ENCODE measurements at places on chromosomes 6 and 20.

DNA sequence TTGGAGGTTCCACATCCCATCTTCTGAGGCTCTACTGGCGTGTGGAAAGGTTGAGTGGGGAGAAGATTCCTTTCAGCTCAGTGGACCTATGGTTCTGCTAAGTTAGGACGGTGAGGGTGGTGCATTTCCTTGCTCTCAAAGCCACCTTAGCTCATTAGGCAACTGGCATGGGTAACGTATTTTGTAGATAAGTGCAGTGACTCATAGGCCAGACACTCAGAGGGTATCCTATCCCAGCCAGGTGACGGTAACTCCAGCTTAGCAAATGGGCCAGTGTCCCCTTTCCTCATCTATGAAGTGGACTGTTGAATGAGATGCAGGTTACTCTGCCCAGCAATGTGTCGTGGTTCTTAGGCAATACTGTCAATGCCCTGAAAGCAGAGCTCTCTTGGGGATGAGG is 3.7 kb downstream of the RPS6KA2 start:
- DNase-seq = no peak

GRCh38 chr6:133945158-133945557 is 7.9 kb upstream of the TBPL1 start:
- no peak for DNase-seq

DNA sequence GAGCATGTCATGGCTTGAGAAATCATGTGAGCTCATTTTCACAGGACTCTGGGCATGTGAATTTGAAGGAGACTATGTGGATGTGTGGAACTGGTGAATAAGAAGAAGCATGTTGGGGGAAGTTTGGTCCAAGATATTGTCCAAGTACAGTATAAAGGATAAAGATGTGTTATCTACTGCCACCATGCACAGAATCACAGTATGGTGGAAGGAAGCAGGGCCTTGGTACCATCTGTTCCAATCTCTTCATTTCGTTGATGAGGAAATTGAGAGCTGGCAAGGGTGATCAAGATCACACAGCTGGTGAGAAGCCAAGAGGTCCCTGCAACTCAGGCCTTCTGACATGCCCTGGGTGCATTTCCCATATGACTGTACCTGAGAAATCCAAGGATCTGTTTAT is 31.5 kb upstream of the RIPOR2 start:
- no peak for DNase-seq

GRCh38 chr6:53282741-53283140 is 66.0 kb downstream of the ELOVL5 start:
- no peak for DNase-seq

- peak; percentile 12 for DNase-seq
These were observed 563.8 kb downstream of the LMBRD1 start for GRCh38 chr6:69232911-69233448.

DNA sequence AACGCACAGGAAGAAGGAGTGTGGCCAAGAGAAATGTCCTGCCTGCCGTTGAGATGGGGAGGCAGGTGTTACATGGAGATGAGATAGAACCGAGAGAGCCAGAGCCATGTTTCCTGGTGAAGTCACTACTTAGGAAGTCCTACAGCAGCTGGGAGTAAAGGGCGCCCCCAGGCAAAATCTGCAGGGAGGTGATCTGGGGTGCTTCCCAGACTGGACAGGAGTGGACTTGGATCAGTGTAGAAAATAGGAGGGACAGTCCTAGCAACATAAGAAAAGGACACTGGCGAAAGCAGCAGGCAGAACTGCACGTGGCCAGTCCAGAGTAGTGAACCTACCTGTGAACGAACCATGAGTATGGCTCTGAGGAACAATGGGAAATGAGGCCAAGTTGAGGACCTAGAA is 85.3 kb downstream of the CD164 start:
- no peak for DNase-seq

- DNase-seq = no peak
These were observed 422.9 kb upstream of the CHD6 start for GRCh38 chr20:42041000-42041565.

All from fibroblast of the conjunctiva (primary cell).